ENCODE measurements at places on chromosomes 3 and 15.

- no peak for DNase-seq
These were observed 167.0 kb upstream of the ANKRD28 start for GRCh38 chr3:15964605-15965442.

- no peak for DNase-seq
These were observed 256.2 kb downstream of the ZNF621 start for GRCh38 chr3:40780925-40781406.

DNA sequence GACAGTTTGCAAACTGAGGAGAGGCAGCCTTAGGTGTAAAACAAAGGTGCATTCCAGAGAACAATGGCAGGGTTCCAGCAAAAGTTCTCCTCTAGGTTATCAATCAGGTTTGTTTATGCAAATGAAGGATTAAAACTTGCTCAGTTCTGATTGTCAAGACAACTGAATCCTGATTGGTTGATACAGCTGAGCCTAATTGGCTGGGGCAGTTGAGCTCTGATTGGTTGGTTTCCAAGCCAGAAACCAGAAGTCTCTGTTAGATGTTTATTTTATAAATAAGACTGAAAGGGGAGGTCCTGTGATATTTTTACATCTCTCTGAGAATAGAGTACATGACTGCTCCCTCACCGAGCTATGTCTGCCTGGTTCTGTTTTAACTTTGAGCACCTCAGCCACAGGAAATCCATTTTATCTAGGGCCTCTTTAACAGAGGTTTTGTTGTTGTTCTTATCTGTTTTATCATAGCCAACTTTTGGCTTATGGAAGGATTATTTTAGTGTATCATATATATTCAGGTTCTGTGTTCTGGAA, 37.8 kb downstream of the PPM1L start:
- no peak for DNase-seq

DNA sequence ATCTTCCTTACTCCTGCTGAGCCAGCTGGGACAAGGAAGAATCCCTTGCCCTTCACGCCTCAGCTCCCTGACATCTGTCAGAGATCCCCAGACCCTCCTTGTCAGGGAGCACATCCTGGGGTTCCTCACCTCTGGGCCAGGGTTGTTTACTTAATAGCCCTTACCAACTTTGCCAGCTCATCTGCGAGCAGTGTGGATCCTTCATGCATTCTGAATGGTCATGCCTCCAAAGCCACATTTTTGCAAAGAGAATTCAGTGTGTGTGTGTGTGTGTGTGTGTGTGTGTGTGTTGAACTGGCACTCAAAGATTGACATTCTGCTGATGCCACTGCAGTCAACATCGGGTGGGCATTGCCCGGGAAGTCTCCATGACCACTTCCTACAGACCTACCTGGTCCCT, 112.6 kb downstream of the SLC49A4 start:
- no peak for DNase-seq

DNA sequence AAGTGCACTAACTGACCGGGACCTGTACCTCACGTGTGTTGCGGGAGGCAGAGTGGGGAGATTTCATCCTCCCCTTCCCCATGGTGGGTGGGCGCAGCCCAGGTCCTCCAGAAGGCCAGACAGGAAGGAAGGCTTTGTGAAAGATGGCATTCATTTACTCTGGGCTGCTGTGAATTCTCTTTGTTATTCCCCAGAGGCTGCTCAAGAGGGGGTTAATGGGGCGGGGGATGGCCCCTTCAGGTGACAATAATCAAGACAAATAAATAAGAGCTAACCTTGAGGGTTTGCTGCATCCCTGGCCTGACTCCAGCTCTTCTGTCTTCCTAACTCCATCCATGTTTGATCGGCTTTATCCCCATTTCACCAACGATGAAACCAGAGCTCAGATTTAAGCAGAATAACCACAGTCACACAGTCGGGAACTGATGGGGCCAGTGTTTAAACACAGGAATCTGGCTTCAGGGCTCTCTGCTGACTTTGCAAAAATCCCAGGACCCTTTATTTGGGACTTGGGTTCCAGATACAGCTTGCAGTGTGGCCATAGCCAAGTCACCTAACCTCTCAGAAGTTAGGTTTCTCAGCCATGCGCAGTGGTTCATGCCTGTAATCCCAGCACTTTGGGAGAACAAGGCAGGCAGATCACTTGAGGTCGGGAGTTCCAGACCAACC, 16.5 kb downstream of the PIF1 start:
- DNase-seq: no peak

- peak; percentile 92 for DNase-seq
These were observed 9.2 kb upstream of the SEMA4B start for GRCh38 chr15:90191794-90192509.

GRCh38 chr3:41683666-41684350, 278.1 kb downstream of the ULK4 start:
- DNase-seq: no peak

DNA sequence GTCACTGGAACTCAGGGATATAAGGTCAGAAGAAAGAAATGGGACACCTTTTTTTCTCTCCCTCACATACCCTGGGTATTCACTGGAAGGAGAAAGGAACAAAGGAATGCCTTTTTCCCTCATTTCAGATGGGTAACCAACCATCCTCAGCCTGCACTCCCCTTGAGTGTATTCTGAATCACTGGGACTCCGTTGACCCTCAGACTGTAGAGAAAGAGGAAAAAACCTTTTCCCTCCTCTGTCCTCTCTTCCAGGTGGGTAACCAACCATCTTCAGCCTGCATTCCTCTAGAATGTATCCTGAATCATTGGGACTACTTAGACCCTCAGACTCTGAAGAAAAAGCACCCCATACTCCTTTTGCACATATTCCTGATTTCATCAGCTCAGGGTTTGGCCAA, 11.4 kb downstream of the PRR20G start:
- DNase-seq: no peak

DNA sequence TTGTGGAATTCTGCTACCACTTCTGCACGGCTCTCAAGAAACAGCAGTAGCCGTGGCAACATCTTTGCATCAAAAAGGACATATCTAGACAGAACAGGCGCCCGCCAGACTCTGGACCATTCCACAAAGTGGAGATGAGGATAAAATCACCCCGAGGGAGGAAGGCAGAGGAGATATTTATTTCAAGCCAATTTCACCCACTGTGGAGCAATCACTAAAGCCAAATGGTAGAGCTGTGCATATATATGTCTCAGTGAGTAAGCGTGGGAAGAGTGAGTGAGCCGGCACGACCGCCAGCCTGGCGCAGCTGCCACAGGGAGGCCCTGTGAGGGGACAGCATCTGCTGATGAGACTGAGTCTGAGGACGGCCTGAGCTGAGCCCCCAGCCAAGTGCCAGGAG, 111.3 kb downstream of the MEGF11 start:
- DNase-seq: no peak

DNA sequence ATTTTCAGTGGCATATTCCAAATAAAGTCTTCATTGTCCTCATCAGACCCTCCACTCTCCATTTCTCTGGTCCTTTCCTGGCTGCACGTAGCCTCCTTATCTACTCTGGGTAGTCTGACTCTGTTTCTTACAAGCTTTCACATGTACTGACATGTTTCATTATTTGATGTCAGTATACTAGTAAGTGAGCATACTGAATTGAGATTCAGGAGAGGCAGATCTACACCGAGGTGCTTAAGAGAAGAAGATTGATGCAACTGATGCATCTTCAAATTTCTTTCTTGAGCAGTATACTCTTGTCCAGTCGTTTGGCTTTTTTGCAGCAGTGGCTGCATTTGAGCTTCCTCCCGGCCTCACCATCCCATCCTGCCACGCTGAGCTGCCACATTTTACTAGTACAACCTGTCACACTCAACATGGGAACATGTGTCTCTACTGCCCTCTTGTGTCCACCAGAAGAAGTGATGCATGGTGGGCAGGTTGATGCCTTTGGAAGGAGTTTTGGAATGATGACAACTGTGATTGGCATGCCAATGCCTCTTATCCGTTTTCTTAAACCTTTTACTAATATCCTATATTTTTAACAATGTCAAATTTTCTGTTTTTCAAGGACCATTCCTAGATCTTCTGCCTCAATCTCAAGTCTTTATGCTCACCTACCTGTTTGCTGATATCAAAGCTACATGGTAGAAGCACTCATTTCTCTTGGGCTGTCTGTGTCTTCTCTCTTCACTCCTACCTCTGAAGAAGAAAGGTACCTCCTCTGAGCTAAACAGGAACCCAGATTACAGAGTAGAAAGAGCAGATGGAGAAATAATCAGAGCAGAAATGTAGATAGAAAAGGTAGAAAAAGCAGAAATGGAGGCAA, 38.7 kb downstream of the GUCA1C start:
- DNase-seq: peak; percentile 7

- DNase-seq: no peak
These were observed 299.4 kb upstream of the RORA start for GRCh38 chr15:61528581-61528910.

DNA sequence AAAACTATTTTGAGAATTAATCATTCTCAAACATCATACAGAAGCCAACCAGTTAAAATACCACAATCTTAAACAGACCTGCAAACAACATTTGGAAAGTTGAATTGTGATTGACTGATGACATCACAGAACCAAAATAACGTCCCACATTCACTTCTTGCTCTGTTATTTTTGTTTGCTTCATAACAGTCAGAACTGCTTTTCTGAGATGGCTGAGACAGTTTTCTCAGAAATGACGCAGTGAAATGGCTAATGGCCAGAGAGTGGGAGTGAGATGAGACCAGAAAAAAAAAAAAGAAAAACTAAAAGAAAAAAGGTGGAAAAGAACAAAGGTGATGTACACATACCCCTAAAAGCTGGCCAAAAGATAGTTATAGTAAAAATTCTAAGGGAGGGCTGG, 1061.2 kb downstream of the FHIT start:
- DNase-seq: no peak

GRCh38 chr3:7333125-7333524, 472.2 kb downstream of the GRM7 start:
- no peak for DNase-seq

DNA sequence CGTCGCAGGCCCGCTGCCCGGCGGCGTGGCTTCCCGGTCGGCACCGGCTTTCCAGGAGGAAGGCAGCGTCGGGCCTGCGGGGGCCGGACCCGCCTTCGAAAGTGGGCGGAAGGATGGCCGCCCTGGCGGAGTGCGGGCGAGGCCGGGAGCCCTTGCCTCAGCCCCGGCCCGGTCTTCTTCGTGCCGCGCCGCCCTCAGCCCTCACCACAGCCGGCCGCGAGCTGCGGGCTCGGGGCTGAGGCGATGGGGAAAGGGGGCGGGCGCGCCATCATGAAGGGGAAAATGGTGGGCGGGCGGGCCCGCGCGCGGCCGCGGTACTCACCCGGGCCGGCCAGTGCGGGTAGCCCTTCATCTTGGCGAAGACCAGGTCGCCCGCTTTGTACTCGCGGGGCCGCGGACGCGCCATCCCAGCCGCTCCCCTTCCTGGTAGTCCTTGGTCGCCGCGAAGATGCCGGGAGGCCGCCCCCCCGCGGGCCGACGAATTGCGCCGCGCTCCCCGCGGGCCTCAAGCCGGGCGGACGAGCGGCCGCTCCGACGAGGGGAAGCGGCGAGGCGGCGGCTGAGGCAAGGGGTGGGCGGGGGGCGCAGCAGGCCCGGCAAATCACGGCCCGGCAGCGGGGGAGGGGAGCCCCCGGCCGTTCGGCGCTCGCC, 489 bp downstream of the HDGFL3 start:
- DNase-seq: no peak

DNA sequence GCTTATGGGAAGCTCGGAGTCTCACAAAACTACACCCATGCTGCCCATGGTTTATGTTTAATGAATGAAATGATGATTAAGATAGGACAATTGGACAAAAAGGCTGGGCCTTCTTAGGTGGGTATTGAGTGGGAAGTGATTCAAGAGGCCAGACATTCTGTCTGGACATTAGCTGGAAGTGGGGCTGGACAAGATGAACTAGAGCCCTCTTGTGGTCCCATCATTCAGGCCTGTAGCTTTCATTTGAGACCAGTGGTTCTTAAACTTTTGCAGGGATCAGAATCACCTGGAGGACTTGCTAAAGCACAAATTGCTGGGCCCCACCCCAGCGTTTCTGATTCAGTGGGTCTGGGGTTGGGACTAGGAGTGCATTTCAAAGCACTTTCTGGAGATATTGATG, 290.4 kb upstream of the CTDSPL start:
- DNase-seq: no peak

DNA sequence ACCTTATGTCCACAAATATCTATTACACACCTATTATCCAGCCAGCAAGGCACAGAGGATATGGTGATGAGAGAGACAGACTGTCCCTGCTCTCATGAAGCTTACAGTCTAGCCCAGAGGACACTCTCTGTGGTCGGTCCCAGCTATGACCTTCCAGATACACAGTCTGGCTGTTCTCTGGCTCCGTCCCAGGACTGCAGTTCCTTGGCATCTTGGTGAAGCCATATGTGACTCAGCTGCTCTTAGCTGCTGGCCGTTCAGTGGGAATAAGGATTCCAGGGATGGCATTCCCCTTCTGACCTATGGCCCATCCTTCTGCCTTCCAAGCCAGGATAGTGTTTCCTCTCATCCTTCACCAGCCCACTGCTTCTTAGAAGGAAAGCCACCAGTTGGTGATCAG, 30.8 kb downstream of the MEX3B start:
- no peak for DNase-seq

- DNase-seq: no peak
These were observed 101.6 kb upstream of the NR2E3 start for GRCh38 chr15:71708741-71709140.

GRCh38 chr15:61119556-61119955, 109.5 kb downstream of the RORA start:
- DNase-seq: no peak

GRCh38 chr3:90253131-90253530, 1145.7 kb downstream of the EPHA3 start:
- DNase-seq: no peak

DNA sequence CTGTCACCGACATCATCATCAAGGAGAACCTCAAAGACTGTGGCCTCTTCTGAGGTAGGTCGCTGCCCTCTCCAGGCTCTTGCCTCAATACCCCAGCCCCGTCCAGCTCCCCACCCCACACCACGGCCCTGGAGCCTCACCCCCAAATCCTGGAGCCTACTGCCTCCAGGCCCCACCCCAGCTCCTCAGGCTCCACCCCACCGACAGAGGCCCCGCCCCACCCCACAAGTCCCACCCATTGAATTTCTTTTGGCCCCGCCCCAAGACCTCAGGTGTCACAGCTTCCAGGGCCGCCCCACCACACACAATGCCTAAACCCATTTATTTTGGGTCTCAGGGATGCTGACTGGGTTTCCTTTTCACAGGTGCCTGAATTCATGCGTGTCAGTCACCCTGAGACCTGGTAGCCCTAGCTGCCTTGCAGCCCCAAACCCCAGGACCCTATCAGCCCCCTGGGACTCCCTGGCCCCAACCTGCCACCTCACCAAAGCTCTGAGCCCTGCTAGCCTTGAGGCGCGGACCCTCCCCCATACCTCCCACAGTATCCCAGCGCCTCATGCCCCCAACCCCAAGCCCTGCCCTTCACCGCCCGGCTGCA, 3.6 kb downstream of the GNAT1 start:
- no peak for DNase-seq

GRCh38 chr15:73249499-73249898, 119.3 kb downstream of the HCN4 start:
- no peak for DNase-seq

DNA sequence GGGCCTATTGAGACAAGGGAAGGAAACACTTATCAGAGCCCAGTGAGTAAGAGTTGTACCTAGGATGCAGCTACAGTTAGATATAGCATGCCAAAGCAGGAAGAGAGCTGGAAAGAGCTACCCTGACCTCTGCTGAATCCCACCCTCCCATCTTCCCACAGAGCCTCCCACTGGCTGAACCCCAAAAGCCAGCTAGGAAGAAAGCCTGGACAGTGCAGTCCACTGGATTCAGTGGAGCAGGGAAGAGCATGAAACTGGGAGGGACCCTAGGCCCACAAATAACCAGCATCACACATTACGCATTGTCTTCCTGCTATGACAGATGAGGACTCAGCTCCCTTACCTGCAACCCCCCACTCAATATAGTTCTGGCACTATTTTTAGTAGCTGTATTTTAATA, 81.5 kb upstream of the AKAP13 start:
- no peak for DNase-seq

- DNase-seq: no peak
These were observed 3.5 kb downstream of the CCK start for GRCh38 chr3:42262525-42262924.

Data from NCI-H774 (cell line).